ENCODE measurements at places on chromosomes 3 and 15.

- no peak overlapping the region for H3K4me3 ChIP-seq
- H3K27me3 ChIP-seq: no peaks in the 10 kb centered on the region
Observed at GRCh38 chr3:35849963-35850362, 210.6 kb downstream of the ARPP21 start.

DNA sequence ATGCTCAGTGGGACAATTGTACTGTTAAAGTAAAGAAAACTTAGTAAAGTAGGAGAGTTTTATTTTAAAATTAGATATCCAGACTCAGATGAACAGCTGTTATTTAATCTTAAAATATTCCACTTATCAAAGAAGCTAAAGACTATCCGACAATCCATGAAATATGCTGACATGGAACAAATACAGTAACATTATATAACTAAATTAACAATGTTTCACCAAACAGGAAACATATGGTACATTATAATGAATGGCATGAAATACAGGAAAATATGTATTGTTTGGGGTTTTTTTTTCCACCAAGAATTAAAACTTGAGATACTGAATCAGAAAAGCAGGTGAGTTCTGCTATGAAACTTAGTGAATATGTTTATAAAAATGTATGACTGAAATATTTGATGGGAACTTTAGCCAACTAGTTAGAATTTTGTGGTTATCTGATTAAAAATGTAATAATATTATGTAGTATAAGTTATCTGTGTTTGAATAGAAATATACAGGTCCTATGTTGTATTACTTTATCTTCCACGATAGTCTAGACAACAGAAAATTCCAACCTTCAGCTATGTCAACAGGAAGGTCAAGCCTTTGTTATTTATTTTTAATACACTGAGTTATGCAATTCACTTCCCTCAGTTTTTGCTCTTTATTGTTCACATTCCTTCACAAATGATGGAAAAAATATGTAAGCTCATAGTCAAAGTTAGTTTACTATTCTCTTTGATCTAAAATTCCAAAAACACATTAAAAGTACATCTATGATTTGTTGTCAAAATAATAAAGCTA, 72.7 kb downstream of the UACA start:
- no peak overlapping the region for H3K4me3 ChIP-seq
- H3K27me3 ChIP-seq: no peaks in the 10 kb centered on the region
- H3K27ac ChIP-seq: peak overlapping the region; percentile 20
- DNase-seq: no peak
- no peaks in the 10 kb centered on the region for H3K4me1 ChIP-seq

DNA sequence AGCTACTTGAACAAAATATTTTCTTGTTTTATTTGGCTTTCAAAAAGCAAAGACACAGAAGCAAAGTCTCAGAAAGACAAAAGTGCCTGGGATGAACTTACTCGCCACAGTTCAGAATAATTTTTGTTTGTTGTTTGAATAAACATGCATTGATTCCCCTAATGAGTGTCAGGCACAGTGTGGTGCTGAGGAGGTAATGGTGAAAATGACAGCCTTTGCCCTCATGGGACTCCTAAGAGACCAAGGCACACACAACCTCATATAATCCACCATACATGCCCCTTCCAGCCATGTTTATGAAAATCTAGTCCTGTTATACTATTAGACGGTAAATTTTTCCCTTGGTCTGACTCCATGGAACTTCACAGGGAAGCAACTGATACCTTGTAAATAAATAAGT, 2.5 kb downstream of the GOLIM4 start:
- peaks cover 8% of the 10 kb centered on the region for H3K4me1 ChIP-seq
- DNase-seq: no peak
- peak overlapping the region; percentile 83 for H3K4me3 ChIP-seq
- no peaks in the 10 kb centered on the region for H3K27me3 ChIP-seq
- peak overlapping the region; percentile 96 for H3K27ac ChIP-seq

GRCh38 chr3:51921081-51921578, 18.0 kb upstream of the IQCF1 start:
- no peak overlapping the region for H3K4me3 ChIP-seq
- no peaks in the 10 kb centered on the region for H3K27me3 ChIP-seq
- H3K4me1 ChIP-seq: no peaks in the 10 kb centered on the region
- DNase-seq: no peak
- no peaks in the 10 kb centered on the region for H3K36me3 ChIP-seq

- DNase-seq: no peak
- no peaks in the 10 kb centered on the region for H3K27me3 ChIP-seq
- H3K27ac ChIP-seq: peak overlapping the region; percentile 67
- peaks cover 24% of the 10 kb centered on the region for H3K36me3 ChIP-seq
- no peak overlapping the region for H3K4me3 ChIP-seq
- H3K4me1 ChIP-seq: no peaks in the 10 kb centered on the region
Observed at GRCh38 chr3:45011756-45012508, 14.2 kb upstream of the CLEC3B start.

DNA sequence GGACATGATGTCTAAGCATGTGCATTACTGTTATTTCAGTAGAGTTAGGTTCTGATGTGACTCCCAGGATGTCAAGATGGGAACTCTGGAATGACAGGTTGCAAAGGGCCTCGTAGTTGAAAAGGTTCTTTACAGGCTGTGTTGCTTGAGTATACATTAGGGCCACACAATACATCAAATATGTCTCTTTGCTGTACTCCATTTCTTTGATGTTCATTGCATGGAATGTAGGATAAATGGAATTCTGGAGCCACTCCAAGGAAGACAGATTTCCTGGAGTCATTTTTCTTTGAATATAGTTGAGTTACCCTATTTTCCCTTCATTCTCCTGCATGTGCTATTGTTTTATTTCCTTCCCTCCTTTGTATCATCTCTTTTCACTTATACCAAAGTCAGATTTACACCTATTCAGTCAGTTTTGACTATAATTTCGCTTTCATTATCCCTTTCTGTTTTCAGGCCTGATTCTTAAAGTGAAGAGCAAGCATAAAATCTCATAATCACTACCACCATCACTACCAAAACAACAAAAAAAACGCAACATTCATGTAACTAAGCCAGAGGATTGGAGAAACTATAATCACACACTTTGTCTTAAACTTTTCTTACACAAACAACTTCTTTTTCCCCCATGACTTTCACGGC, 61.2 kb upstream of the PTX3 start:
- H3K36me3 ChIP-seq: no peaks in the 10 kb centered on the region
- H3K27me3 ChIP-seq: no peaks in the 10 kb centered on the region
- H3K4me3 ChIP-seq: no peak overlapping the region
- no peaks in the 10 kb centered on the region for H3K4me1 ChIP-seq

DNA sequence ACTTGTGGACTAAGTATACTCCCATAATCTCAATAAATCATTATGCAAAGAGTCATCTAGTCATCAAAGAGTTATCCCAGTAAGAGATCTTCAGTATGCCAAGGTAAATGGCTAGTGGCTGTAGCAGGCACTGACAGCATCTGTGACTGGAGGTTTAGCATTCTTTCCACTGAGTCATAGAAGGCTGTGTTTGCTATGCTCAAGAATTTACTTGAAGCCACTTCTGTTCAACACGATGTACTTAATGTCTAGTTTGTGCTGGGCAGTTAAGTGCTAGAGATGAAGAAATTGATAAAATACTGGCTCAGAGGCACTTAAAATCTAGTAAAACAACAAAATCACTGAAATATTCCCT, 13.0 kb downstream of the ZBED2 start:
- H3K36me3 ChIP-seq: no peaks in the 10 kb centered on the region
- no peak overlapping the region for H3K4me3 ChIP-seq
- H3K27ac ChIP-seq: no peak overlapping the region
- no peak for DNase-seq
- H3K4me1 ChIP-seq: no peaks in the 10 kb centered on the region

DNA sequence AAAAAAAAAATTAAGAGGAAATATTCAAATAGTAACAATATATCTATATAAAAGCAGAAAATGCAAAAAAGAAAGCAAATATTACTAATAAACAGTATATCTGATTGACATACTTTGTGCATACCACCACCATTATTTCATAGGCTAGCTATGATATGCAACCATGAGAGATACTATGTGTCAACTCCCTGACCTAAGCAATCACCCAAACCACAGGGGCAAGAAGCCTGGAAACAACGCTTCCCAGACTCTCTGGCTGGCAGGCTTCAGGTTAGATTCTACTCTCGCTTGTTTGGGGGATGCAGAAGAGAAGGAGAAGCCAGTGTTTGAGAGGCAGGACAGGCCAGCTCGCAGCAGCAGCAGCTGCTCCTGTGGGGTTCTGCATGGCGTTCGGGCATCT, 169.3 kb upstream of the TPM1 start:
- H3K36me3 ChIP-seq: no peaks in the 10 kb centered on the region
- peaks cover 8% of the 10 kb centered on the region for H3K4me1 ChIP-seq
- no peak overlapping the region for H3K4me3 ChIP-seq
- no peak overlapping the region for H3K27ac ChIP-seq
- DNase-seq: no peak

DNA sequence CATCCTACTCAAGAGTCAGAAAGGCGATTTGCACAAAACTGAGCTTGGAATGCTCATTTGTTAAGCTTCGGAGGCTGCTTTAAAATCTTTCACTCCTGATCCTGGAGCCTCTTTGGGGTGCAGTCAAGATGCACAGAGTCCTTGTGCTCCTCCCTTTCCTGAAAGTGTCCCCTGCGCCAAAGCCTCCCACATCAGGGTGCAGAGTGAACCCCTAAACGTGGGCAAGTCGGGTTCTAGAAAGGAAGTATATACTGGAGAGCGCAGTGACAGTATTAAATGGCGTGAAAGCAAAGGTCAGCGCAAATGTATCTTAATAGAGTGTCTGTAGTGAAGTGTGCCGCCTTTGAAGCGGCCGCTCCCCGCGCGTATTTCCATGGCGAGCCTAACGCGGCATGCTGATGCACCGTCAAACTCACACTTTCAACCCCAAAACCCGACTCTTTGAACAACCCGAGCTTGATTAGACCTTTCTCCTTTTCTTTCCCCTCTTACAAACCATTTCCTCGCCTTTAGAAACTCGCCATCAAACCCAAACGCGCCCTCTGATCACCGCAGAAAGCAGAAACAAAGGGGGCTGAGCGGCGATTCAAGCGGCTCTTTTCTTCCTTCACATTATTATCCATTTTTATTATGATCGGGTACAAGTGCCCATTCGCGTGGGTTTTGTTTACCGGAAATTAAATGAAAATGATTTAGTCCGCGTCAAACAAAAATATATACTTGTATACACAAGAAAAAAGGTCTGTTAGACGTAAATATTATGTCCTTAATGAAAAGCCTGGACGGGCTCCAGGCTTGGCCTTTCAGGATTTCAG, 18.3 kb downstream of the ZIC4 start:
- peak overlapping the region; percentile 33 for H3K4me3 ChIP-seq
- H3K4me1 ChIP-seq: peaks cover 47% of the 10 kb centered on the region
- DNase-seq: peak; percentile 61
- H3K36me3 ChIP-seq: peaks cover 6% of the 10 kb centered on the region

DNA sequence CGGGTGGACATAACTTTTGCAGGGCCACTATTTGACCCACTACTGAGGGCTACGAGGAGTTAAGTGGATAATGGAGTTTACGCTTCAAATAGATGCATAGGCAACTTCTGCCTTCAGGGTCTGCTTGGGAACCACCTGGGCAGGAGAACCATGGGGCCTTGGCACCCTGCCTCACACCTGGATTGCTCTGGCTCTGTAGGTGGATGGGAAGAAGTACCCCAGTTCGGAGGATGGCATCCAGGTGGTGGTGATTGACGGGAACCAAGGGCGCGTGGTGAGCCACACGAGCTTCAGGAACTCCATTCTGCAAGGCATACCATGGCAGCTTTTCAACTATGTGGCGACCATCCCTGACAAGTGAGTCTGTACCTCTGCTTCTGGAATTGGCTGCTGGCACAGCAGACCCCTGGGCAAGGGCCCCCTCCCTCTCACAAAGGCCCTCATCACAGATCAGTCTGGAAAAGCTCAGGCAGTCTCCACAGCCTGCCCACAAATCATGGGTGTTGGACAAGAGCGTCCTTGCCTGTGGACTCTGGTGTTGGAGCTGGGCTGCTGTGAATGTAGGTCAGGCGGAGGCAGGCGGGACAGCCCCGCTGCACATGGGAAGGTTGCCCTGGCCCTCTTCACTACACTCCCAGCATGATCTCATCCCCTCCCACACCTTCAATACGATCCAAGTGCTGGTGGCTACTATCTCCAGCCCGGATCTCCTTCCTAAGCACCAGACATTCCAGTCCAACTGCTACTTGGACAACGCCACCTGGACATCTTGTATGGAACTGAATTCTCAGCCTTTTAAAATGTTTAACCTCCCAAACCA, 46.7 kb downstream of the MESD start:
- H3K27ac ChIP-seq: no peak overlapping the region
- no peaks in the 10 kb centered on the region for H3K4me1 ChIP-seq
- no peak for DNase-seq

DNA sequence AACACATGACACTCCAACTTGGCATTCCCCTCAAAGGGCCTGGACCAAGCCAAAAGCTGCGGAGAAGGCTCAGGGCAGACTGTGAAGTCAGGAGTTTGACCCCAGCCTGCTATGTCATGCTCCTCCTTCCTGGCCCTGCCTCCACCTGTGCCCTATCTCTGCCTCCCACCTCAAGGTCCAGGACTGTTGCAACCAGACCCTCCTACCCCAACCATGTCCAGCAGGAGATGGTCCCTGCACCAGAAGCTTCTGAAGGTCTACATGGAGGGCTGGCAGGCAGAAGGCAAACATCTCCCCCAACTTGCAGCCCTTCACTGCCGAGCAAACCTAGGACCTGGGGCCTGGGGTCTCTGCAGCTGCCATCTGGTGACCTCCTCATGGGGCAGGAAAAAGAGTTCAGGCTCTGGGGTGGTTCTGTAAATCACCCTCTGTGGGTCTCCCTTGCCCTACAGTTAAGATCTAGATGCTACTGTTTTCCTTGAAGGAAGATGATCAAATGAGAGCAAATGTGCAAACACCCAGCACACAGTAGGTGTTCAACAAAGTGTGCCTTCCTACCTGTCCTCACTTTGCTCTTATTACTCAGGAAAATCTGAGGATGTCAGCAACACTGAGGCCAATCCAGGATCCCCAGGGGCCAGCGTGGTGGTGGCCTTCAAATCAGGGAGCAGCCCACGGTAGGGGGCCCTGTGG, 11.5 kb upstream of the CSK start:
- H3K4me1 ChIP-seq: peaks cover 30% of the 10 kb centered on the region
- no peaks in the 10 kb centered on the region for H3K36me3 ChIP-seq
- DNase-seq: no peak
- H3K4me3 ChIP-seq: no peak overlapping the region
- no peaks in the 10 kb centered on the region for H3K27me3 ChIP-seq
- no peak overlapping the region for H3K27ac ChIP-seq

- H3K4me3 ChIP-seq: no peak overlapping the region
- no peak overlapping the region for H3K27ac ChIP-seq
- no peaks in the 10 kb centered on the region for H3K27me3 ChIP-seq
- H3K36me3 ChIP-seq: no peaks in the 10 kb centered on the region
Observed at GRCh38 chr15:85810075-85810474, 15.3 kb upstream of the KLHL25 start.

Data from spinal cord (tissue), 10 donors.